Hippocampal formation (tissue), 2 donors: ENCODE measurements at places on chromosomes 11 and 22.

DNA sequence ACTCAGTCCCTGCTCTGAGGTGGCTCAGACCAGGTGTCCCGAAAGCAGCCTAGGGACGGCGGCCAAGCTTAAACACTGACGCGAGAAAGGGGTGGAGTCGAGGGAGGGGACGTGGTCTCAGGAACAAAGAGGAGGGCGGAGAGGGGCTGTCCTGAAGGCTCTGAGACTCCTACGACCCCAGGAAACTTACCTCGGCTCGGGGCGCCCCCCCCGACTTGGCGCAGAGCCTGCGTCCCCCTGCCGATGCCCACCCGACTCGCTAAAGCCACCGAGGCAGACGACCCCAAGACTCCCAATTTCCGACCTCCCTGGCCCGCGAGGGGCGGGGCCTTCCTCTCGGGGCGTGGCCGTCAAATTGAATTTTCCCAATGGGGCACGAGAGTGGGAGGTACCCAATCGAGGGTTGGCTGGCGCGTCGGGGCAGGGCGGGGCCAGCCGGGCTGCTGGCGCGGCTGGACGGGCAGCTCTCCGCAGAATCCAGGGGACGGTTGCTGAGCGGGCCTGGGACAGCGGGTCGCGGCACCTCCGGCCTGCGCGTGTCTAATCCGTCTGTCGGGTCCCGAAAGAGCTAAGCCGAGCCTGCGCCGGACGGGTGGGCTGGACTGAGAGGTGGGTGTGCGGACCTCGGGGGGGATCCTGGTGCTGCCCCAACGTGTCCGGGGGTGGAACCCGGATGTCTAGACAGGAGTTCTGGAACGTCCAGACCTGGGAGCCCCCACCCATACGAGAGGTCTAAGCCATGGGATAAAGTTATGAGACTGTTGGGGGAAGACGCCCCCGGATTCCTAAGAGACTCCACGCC, at the start of gene SMTN:
Gene SMTN (plus strand): TSS at position 471 of the 802 bp plus-strand sequence. CDS start 1,941 bp downstream, outside the sequence.
- peak; percentile 59 for DNase-seq

DNA sequence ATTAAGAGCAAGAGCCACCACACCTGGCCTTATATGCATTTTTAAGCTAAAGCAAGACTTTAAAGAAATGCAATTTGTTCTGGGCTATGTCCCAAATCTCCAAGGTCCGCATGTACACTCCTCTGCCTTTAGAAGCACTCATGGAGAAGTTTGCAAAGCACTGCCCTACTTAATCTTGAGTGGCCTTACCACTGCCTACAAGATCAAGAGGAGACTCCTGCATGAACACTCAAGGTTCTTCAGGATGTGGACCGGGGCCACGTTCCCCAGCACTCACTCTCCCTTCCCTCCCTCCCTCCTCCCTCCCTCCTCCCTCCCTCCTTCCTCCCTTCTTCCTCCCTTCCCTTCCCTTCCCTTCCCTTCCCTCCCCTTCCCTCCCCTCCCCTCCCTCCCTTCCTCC, 63.2 kb upstream of the HSPA8 start:
- DNase-seq, result no peak

DNA sequence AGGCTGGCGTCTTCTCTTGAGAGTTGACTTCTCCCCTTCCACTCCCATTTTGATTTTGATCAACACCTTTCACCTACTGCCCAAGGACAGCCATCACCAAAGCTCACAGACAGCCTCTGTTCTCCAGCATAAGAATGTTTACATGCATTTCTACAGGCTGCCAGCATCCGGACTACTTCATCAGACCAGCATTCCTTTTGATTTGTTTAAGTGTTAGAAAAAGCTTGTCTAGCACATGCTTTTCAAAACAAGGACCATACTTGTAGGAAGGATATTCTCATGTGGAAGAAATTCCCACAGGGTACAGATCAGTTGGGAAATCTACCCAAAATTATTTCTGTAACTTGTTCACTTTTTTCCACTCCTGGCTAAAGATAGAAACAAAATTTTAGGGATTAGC, 6.2 kb upstream of the KCNA4 start:
- DNase-seq, result no peak

DNA sequence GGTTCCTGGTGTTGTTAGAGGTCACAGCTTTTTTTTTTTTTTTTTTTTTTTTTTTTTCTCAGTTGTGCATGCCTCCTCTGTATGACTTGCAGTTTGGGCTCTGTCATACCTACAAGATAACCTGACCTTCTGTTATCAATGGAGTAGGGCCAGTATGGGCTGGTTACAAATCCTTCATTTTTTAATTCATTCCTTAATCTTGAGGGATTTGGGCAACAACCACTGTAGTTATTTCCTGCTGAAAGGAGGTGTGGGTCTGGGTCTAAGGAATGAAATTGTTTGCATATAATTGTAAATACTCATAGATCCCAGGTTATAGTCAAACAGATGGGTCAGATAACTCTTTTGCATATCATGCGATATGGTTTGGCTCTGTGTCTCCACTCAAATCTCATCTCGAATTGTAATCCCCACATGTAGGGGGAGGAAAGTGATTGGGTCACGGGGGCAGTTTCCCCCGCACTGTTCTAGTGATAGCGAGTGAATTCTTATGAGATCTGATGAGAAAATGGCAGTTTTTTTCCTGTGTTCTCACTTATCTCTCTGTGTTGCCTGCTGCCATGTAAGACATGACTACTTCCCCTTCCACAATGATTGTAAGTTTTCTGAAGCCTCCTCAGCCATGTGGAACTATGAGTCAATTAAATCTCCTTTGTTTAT, 14.1 kb upstream of the GLYAT start:
- no peak for DNase-seq

DNA sequence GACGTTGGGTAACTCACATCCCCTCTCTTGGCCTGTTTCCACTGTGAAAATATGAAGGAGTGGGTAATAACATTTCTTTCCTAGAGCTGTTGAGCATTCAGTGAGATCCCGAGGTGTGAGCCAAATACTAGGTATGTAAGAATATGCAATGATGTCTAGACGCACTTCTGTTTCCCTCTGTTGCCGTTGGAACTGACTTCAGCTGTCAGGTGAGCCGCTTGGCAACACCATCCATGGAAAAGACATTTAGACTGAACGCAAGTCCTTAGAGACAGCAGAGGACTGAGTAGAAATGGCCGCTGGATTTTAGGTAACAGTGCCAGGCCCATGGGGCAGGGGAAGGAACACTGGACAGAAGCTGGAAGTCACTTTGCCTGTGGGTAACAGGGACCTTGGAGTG, 29.5 kb upstream of the SHANK2 start:
- no peak for DNase-seq
